ACHN (cell line): ENCODE measurements at places on chromosomes 13 and 19.

GRCh38 chr13:44432650-44433049 is 59.0 kb downstream of the SERP2 start:
- DNase-seq, result no peak

- DNase-seq, result no peak
Observed at GRCh38 chr13:44629465-44630183, 53.5 kb upstream of the TSC22D1 start.

- no peak for DNase-seq
Observed at GRCh38 chr19:50300051-50300450, 29.1 kb downstream of the KCNC3 start.

DNA sequence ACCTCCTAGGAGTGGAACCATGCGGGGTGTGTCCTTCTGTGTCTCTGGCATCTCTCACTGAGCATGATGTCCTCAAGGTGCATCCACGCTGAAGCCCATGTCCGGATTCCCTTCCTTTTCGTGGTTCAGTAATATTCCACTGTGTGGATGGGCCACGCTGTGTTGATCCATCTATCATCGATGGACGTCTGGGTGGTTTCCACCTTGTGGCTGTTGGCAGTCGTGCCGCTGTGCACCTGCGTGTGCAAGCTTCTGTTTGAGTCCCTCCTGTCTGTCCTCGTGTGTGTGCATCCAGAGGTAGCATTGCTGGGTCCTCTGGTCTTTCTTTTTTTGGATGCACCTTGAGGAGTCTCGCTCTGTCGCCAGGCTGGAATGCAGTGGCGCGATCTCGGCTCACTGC is 11.2 kb upstream of the GNA15 start:
- DNase-seq, result no peak

DNA sequence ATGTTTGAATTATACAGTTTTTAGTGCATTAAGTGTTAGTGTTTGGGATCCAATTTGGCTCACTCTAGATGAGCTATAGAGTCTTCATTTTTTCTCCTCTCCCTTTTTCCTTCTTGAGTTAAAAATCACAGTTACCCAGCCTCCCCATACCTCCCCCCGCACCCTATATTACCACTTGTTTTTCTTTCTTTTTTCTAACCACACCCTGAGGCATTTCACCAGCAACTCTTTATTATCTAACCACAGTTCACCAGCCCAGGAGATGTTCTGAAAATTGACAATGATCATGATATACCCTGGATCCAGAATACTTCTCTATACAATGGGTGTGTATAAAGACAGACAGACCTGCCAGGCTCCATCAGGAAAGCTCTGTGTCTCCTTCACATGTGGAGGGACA is 86.5 kb upstream of the UBL3 start:
- no peak for DNase-seq
